ENCODE measurements at places on chromosomes 4 and X.

- no peak for DNase-seq
Measured at GRCh38 chr4:122688529-122689140, 43.9 kb upstream of the BBS12 start.

GRCh38 chr4:148103597-148104355 is 338.4 kb downstream of the NR3C2 start:
- DNase-seq: no peak

- no peak for DNase-seq
Measured at GRCh38 chr4:8351931-8352367, 82.4 kb downstream of the HTRA3 start.

DNA sequence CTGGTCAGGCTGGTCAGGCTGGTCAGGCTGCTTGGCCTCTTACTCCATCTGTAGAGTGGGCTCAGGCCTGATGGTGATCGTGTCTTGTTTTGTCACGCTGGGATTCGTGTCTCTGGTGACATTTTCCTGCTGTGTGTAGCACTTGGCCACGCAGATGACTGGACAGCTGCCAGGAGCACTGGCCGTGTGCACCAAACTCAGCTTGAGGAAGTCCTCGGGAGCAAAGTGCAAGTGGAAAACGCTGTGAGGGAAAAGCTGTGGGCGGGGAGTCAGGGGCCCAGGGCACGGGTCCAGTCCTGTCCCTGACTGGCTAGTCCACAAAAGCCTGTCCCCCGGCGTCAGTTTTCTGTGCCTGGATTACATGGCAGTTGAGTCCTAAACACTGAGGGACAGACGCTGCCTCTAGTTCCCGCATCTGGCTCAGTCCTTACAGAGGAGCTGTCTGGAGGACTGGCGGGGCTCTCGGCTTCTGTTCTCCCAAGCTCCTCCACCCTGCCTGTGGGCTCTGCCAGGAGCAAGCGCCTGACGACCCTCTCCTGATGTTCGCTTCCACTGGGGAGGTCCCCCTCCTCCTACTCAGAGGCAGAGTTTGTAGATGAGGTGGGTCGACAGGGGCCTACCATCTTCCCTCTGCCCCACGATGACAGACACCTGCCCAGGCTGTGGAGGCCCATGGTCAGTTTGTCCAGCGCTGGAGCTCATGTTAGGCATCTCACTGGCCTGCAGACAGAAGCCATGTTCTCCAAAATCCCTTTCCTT is 35.9 kb upstream of the GRPEL1 start:
- DNase-seq: no peak

- DNase-seq: no peak
Measured at GRCh38 chr4:149370785-149371420, 444.7 kb downstream of the IQCM start.

DNA sequence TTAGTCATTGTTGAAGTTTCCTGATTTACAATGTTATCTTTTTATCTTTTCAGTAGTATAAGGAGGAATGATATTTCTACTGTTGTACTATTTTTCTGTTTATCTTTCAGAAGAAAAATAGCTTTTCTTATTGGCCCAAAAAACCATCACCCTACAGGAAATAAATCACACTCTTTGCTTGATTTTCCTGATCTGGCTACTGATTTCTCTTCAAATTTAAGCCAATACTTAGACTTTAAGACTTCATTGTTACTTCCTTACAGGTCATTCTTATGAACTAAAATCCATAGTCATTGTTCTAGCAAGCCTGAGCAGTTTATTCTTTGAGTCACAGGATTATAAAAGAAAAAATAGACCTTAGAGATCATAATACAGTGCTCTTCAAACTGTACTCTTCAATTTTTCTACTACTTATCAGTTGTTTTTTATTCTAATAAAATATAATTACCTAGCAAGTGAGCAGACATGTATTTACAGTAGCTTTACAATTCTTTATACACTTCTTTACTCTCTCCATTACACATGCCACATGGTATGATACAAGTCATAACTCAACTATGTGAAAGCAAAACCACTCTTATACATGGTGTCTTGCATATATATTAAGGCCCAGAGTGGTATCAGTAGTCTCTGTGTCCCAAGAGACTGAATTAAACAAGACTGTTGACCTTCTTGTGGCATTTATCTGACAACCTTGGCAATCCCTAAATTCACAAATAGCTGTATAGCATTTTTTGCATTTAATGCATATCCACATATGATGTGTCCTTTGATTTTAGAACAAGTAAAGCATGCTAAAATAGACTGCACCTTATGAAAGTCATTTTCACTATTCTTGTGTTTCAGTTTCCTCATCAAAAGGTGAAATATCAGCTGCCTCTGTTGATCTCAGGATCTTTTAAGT is 47.9 kb downstream of the TET2 start:
- no peak for DNase-seq

GRCh38 chr4:2354118-2354517 is 64.3 kb downstream of the ZFYVE28 start:
- no peak for DNase-seq

DNA sequence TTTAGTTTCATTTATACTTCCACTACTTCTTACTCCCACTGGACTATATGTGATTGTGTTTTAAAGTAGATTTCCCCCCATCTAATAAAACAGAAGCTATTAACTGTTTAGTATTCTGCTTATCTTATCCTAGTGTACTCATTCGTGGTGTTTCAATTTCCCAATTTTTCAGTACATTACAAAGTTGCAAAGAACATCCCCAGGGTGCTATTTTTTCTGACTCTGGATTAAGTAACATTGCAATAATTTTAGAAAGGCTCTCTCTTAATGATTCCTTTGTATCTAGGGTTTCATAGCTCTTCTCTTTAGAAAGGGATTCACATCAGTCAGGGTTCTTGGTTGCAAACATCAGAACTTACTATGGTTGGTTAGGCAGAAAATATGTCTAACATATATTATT is 317.9 kb upstream of the DIPK2B start:
- DNase-seq: no peak

GRCh38 chr4:32485956-32486355 is 1765.8 kb downstream of the PCDH7 start:
- DNase-seq: no peak

- DNase-seq: no peak
Measured at GRCh38 chr4:27128443-27128842, 267.8 kb downstream of the STIM2 start.

- no peak for DNase-seq
Measured at GRCh38 chr4:60201052-60201673, 999.0 kb upstream of the ADGRL3 start.
